ENCODE measurements at places on chromosomes 1 and 21.
A peak's percentile ranks its signal among the peaks of the same experiment; 100 is the strongest.

GRCh38 chr1:158793604-158794003 is 12.6 kb upstream of the OR6N2 start:
- no peak overlapping the region for H3K4me3 ChIP-seq
- no peaks in the 10 kb centered on the region for H3K4me1 ChIP-seq
- H3K36me3 ChIP-seq = no peaks in the 10 kb centered on the region
- peaks cover 5% of the 10 kb centered on the region for H3K27me3 ChIP-seq

- H3K4me1 ChIP-seq = peaks cover 6% of the 10 kb centered on the region
- peaks cover 18% of the 10 kb centered on the region for H3K36me3 ChIP-seq
- H3K27ac ChIP-seq = peak overlapping the region; percentile 53
- H3K4me3 ChIP-seq = peak overlapping the region; percentile 86
Observed at GRCh38 chr1:19310720-19311502, 1.0 kb downstream of the AKR7A2 start.

DNA sequence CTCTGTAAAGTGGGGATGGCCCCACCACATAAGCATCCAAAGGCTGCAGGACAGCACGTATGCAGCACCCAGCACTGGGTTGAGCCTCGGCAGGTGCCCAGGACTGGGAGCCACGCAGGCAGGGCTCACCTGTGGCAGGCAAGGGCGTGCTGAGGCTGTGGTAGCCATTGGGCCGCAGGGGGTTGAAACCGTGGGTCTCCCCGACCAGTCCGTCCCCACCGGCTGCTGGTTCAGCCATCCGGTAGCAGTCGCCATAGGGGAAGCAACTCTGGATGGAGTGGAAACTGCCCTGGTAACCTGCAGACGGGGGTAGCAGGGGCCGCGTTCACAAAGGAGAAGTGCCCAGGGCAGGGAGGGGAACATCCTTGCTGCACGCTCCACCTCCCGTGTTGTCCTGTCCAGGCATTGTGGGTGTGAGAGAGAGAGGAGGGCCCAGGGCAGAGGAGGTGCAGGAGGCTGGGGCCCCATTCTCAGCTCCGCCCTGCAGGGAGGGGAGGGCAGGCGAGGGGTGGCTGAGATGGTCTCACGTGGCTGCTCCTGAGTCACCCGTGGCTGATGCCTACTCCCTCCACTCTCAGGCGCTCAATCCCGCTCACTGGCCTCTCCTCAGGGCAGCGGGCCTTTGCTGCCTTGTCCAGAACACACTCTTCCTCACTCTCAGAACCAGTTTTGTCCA is 49.9 kb downstream of the DMRTB1 start:
- no peaks in the 10 kb centered on the region for H3K4me1 ChIP-seq
- no peak overlapping the region for H3K27ac ChIP-seq
- DNase-seq = no peak
- no peak overlapping the region for H3K4me3 ChIP-seq
- no peaks in the 10 kb centered on the region for H3K27me3 ChIP-seq

- no peaks in the 10 kb centered on the region for H3K4me1 ChIP-seq
- no peaks in the 10 kb centered on the region for H3K36me3 ChIP-seq
- H3K27ac ChIP-seq = no peak overlapping the region
- H3K4me3 ChIP-seq = no peak overlapping the region
Observed at GRCh38 chr1:96568639-96569038, 152.9 kb upstream of the PTBP2 start.

DNA sequence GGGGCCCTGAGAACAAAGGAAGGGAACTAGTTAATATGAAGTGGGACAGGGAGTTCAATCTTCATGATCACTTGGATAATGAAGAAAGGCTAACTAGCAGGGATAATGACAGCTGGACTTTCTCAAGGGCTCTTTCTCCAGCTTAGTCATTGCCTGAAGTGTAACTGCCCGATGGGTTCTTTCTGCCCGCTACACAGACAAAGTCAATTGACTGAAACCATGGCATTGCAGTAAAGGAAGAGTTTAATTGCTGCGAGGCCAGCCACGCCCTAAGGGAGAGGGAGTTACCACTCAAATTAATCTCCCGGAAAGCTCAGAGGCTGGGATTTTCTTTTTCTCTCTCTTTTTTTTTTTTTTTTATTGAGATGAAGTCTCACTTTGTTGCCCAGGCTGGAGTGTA is 16.6 kb upstream of the SLC2A5 start:
- DNase-seq = no peak
- no peak overlapping the region for H3K4me3 ChIP-seq
- no peaks in the 10 kb centered on the region for H3K36me3 ChIP-seq
- H3K4me1 ChIP-seq = peaks cover 17% of the 10 kb centered on the region
- H3K27me3 ChIP-seq = no peaks in the 10 kb centered on the region

GRCh38 chr1:16162163-16162822 is 6.4 kb upstream of the EPHA2 start:
- H3K4me3 ChIP-seq = no peak overlapping the region
- H3K27me3 ChIP-seq = no peaks in the 10 kb centered on the region
- H3K36me3 ChIP-seq = peaks cover 21% of the 10 kb centered on the region

- no peak overlapping the region for H3K27ac ChIP-seq
- no peaks in the 10 kb centered on the region for H3K36me3 ChIP-seq
- no peak overlapping the region for H3K4me3 ChIP-seq
- no peaks in the 10 kb centered on the region for H3K4me1 ChIP-seq
- no peak for DNase-seq
- H3K27me3 ChIP-seq = no peaks in the 10 kb centered on the region
Observed at GRCh38 chr1:210722410-210723081, 393.8 kb downstream of the HHAT start.

DNA sequence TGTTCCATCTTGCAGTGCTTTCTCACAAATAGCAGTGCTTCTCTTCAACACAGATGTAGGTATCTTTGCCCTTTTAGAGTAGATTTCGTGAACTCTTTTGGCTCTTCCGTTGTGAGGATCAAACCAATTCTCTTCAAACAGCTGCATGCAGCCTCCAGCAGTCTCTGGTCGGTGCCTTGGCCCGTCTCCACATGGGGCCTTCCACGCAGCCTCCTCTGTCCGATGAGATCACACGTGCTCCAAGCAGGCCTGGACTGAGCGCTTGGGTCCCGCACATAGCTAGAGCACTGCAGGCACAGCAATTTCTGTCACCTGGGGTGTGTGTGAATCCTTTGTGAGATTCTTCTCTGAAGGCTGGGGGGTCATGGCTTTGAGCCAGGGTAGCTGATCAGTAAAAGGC is 82.8 kb upstream of the KCNE2 start:
- no peak overlapping the region for H3K27ac ChIP-seq
- no peaks in the 10 kb centered on the region for H3K27me3 ChIP-seq
- H3K36me3 ChIP-seq = no peaks in the 10 kb centered on the region

- no peak overlapping the region for H3K4me3 ChIP-seq
- no peaks in the 10 kb centered on the region for H3K27me3 ChIP-seq
- DNase-seq = no peak
- H3K4me1 ChIP-seq = no peaks in the 10 kb centered on the region
- H3K36me3 ChIP-seq = peaks cover 24% of the 10 kb centered on the region
- H3K27ac ChIP-seq = no peak overlapping the region
Observed at GRCh38 chr1:10378081-10378841, 20.6 kb upstream of the PGD start.

- H3K27ac ChIP-seq = no peak overlapping the region
- H3K4me3 ChIP-seq = no peak overlapping the region
- peaks cover 8% of the 10 kb centered on the region for H3K4me1 ChIP-seq
- H3K36me3 ChIP-seq = no peaks in the 10 kb centered on the region
Observed at GRCh38 chr1:156509424-156510034, 9.0 kb upstream of the MEF2D start.

DNA sequence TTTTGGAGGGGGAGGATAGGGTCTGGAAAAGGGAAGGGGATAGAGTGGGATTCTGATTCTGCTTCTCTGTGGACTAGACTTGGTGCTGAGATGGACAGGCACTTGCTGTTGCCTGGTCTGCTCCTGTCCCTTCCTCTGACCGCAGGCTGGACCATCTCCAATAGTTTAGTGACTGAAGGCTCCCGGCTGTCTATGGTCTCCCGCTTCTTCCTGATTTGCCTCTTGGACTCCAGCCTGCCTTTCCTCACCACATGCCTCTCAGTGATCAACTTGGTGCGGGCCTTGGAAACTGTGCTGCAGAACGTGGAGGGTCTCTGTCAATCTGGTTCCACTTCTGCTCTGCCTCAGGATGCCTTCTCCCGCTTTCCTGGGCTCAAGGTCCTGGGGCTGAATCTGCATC is 6.3 kb upstream of the ZSCAN20 start:
- H3K4me1 ChIP-seq = peaks cover 3% of the 10 kb centered on the region
- no peak overlapping the region for H3K4me3 ChIP-seq
- H3K36me3 ChIP-seq = no peaks in the 10 kb centered on the region
- DNase-seq = no peak
- H3K27ac ChIP-seq = no peak overlapping the region

GRCh38 chr1:55650444-55650843 is 435.3 kb upstream of the USP24 start:
- DNase-seq = no peak
- H3K36me3 ChIP-seq = no peaks in the 10 kb centered on the region
- H3K4me3 ChIP-seq = no peak overlapping the region
- H3K4me1 ChIP-seq = peaks cover 10% of the 10 kb centered on the region
- H3K27ac ChIP-seq = no peak overlapping the region

DNA sequence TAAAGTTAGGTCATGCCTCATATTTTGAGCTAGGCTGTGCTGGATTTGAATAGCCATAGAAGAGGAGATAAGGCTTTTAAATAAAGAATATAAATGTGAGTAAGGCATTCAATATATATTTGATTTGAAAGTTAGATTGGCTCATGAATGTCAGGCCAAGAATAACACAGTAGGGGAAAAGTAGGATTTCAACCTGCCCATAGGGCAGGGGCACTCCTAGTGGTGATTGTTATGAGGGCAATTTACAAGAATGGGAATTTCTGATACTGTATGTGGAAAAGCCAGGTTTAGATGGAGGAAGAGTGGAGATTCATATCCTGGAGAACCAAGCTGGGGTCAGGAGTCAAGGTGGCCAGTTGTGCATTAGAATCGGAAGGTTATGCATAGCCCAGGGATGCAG is 74.9 kb downstream of the DNAH14 start:
- H3K4me1 ChIP-seq = no peaks in the 10 kb centered on the region
- H3K27ac ChIP-seq = no peak overlapping the region
- H3K36me3 ChIP-seq = no peaks in the 10 kb centered on the region
- no peaks in the 10 kb centered on the region for H3K27me3 ChIP-seq

GRCh38 chr1:188249811-188250210 is 1421.1 kb downstream of the PLA2G4A start:
- no peak for DNase-seq
- no peak overlapping the region for H3K4me3 ChIP-seq
- no peak overlapping the region for H3K27ac ChIP-seq
- no peaks in the 10 kb centered on the region for H3K36me3 ChIP-seq
- no peaks in the 10 kb centered on the region for H3K4me1 ChIP-seq
- H3K27me3 ChIP-seq = no peaks in the 10 kb centered on the region

GRCh38 chr21:33696465-33696864 is 54.2 kb downstream of the ITSN1 start:
- no peak for DNase-seq
- no peaks in the 10 kb centered on the region for H3K4me1 ChIP-seq
- H3K4me3 ChIP-seq = no peak overlapping the region
- no peak overlapping the region for H3K27ac ChIP-seq
- peaks cover 4% of the 10 kb centered on the region for H3K36me3 ChIP-seq
- no peaks in the 10 kb centered on the region for H3K27me3 ChIP-seq

DNA sequence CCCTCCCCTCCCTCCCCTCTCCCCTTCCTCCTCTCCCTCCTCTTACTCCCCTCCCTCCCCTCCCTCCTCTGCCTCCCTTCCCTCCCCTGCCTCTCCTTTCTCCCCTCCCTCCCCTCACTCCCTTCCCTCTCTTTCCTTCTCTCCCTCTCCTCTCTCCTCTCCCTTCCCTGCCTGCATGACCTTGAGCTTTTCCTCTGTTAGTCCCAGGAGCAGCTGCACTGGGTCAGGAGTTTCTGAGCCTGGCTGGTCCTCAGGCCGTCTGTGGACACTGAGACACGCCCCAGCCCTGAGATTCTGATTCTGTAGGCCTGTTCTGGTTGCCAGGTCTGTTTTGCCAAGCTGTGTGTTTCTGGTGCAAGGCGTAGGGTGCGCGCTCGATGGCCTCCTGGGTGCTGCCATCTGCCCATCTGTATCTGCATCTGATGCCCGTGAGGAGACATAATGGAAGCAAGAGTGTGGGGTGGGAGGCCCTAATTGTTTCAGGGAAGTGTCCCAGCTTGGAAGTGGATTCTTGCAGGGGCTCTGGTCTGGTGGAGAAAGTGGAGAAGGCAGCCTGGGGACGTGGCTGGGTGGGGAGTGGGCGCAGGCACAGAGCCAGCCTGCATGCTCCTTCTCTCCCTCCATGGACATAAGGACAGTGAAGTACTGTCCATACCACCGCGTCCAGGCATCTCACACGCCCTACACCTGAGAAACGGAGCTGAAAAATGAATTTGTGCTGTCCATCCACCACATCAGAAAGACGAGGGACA is 97.2 kb downstream of the WDR4 start:
- no peaks in the 10 kb centered on the region for H3K4me1 ChIP-seq
- H3K4me3 ChIP-seq = no peak overlapping the region
- peaks cover 24% of the 10 kb centered on the region for H3K27me3 ChIP-seq
- no peak for DNase-seq

DNA sequence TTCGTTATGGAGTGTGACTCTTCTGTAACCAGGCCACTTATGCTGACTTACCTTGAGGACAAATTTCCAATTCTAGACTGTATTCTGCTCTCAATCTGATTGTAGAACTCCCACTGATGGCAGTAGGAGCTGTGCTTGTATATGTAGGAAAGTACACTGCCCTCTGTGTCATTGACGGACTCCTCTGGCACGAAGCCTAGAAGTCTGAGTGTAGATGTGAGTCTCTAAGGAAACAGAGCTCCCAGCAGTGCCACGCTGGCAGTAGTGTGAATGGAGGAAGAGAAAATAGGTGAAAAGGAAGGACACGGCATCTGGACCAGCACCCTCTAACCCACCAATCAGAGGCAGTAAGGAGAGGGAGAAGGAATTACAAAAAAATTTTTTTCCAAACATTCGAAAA is 130.4 kb upstream of the ADGRL2 start:
- DNase-seq = no peak
- H3K36me3 ChIP-seq = no peaks in the 10 kb centered on the region
- no peak overlapping the region for H3K27ac ChIP-seq
- no peaks in the 10 kb centered on the region for H3K4me1 ChIP-seq
- no peaks in the 10 kb centered on the region for H3K27me3 ChIP-seq

- H3K27ac ChIP-seq = no peak overlapping the region
- peaks cover 10% of the 10 kb centered on the region for H3K27me3 ChIP-seq
- no peaks in the 10 kb centered on the region for H3K4me1 ChIP-seq
Observed at GRCh38 chr21:41322496-41323382, 6.1 kb downstream of the FAM3B start.

- no peak for DNase-seq
- H3K4me3 ChIP-seq = no peak overlapping the region
- no peak overlapping the region for H3K27ac ChIP-seq
- H3K36me3 ChIP-seq = no peaks in the 10 kb centered on the region
- H3K27me3 ChIP-seq = no peaks in the 10 kb centered on the region
Observed at GRCh38 chr1:208000504-208000903, 89.6 kb upstream of the CD34 start.

GRCh38 chr1:91732291-91733107 is 153.5 kb downstream of the TGFBR3 start:
- H3K4me1 ChIP-seq = peaks cover 34% of the 10 kb centered on the region
- DNase-seq = no peak
- H3K27me3 ChIP-seq = no peaks in the 10 kb centered on the region
- H3K4me3 ChIP-seq = no peak overlapping the region

GRCh38 chr1:31396633-31397351 is 16.2 kb upstream of the SERINC2 start:
- H3K27me3 ChIP-seq = no peaks in the 10 kb centered on the region
- peak overlapping the region; percentile 96 for H3K27ac ChIP-seq
- no peaks in the 10 kb centered on the region for H3K36me3 ChIP-seq

All from RWPE2 (cell line).